ENCODE measurements at places on chromosomes 1 and 21.

- DNase-seq = peak; percentile 42
Observed at GRCh38 chr1:93328809-93329760, 16.6 kb upstream of the DR1 start.

DNA sequence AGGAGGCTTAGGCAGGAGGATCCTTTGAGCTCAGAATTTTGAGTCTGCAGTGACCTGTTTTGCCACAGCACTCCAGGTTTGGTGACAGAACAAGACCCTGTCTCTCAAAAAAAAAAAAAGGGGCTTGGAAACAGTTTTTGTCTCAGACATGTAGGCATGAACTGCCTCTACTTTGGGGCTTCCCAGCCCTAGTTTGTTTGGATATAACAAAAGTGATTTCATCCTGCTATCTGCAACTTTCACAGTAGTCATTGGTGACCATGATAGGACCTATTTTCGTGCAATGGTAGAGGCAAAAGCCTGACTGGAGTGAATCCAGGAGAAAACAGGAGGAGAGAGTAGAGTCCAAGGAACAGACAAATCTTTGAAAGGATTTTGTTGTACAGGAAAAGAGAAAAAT, 20.3 kb upstream of the EVI5 start:
- no peak for DNase-seq

DNA sequence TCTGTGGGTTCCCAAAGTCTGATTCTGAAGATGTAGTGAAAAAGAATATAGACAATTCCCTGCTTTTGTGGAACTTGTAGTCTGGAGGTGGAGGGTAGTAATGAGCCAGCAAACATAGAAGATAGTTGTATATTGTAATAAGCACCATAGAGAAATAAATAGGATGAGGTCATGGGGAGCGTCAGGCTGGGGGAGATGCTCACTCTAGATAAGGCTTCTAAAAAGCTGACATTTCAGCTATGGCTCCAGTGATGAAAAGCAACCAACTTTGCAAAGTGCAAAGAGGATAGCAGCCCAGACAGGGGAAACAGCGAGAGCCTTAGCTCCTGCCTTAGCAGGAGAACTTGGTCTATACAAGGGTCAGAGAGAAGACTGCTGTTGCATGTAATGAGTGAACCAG, 98.0 kb upstream of the RALGPS2 start:
- no peak for DNase-seq

DNA sequence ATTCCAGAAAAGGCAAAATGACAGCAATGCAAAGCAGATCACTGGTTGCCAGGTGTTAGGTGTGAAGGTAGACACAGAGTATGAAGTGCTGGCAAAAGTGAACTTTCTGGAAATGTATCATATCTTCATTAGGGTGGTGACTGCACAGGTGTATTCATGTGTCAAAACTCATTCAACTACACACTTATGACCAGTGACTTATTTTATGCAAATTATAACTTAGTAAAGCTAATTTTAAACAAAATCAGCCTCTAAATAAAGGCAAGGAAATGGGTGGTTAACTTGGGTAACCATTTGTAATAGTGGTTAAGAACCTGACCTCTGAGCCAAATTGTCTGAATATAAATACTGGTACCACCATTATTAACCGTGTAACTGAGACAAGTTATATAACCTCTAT, 7.4 kb downstream of the COP1 start:
- no peak for DNase-seq

DNA sequence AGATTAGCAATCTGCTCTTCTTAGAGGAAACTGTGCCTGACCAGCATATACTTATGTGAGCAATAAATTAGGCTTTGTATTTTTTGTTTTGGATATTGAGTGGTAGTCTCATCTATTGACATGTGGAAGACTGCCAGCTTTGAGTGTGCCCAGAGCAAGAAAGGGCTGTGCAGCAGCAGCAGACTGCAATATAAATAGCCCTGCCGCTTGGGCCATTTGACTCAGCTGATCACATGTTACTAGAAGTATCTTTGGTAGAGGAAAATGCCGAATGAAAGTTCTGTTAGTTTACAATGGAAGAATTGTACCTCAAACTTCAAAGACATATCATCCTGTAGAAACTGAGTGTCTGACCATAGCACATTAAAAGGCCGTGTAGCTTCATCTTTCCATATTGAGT, 9.1 kb upstream of the PSMB2 start:
- no peak for DNase-seq

DNA sequence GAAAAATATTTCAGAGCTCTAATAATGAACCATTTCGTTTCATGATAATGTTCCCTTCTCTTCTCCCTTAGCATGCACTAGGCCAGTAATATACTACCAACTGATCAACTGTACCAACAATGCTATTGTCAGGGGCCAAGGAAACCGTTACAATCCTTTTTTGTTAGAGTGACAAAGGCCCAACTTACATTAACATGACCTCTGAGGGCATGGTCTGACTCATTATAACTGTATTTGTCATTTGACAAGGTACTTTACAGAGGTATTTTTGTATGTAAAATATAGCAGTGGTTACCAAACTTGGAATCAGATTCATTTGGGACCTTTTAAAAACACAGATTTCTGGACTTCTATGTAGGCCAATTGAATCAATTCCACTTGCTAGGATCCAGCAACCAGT, 102.6 kb upstream of the RRP15 start:
- DNase-seq = no peak

GRCh38 chr1:173430677-173431303, 46.3 kb upstream of the PRDX6 start:
- no peak for DNase-seq

All from HCEC 1CT (cell line).